ENCODE measurements at places on chromosomes 3 and 15.

- no peak for DNase-seq
Measured at GRCh38 chr3:71309886-71310285, 273.6 kb downstream of the FOXP1 start.

GRCh38 chr3:133857767-133858166 lies 37.9 kb downstream of the RAB6B start:
- no peak for DNase-seq

- DNase-seq: no peak
Measured at GRCh38 chr3:149534671-149535332, 60.3 kb downstream of the TM4SF4 start.

DNA sequence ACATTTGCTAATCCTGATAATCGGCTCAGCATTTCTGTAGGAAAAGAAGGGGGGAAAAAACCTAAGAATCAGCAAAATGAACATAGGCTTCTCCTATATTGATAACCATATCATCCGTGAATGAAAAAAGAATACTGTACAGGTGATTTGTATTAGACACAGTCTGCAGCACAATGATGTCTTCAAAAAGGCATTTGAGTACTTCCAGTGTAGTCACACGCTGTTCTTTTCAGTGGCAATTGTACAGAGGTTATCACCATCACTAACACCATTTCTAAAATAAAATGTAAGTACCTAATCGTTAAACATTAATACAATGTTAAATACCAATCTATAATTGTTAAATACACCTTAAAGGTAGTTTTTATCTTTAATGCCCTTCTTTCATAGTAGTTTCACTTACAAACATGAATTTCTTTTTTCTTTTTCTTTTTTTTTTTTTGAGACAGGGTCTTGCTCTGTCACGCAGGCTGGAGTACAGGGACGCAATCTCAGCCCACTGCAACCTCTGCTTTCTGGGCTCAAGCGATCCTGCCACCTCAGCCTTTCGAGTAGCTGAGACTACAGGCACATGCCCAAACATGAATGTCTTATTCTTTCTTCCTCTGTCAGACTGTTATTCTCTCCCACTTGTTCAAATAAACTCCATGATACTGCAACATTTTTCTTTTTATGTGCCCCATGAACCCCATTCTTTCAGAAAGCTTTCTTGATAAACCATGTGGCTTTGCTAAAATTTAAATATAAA lies 18.4 kb downstream of the GOLGB1 start:
- no peak for DNase-seq

- DNase-seq: no peak
Measured at GRCh38 chr3:109178708-109179107, 42.2 kb downstream of the C3orf85 start.

DNA sequence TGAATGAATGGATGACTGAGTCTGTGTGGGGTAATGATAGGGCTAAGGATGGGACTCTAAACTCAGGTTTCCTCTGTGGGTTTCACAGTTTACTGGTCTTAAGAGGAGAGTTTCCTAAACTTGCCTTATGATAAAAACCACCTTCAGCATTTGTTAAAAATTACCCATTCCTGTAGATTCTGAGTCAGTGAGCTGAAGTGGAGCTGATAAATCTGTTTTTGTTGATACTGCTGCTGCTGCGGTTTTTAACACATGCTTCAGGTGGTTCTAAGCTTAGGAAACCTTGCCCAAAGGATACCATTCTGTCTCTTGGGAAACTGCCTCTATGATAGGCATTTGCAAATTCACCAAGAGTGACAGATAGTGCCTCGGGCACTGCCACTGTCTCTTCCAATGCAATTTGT lies 52.6 kb downstream of the MECOM start:
- DNase-seq: no peak

Data from GOT3 (cell line).